ENCODE measurements at places on chromosomes 1 and 21. TPM values are rescaled to one million over a fixed set of nuclear protein-coding genes. Genes with fewer than 3 reads are reported as not detected.

The KDF1 gene
- total RNA-seq = not detected

The NCMAP gene
- not detected for total RNA-seq

The CD84 gene
- total RNA-seq = not detected

The CD53 gene
- total RNA-seq = not detected

The DYNLT4 gene
- total RNA-seq = 0.65 TPM

The KCNE2 gene
- total RNA-seq = not detected

The HTR6 gene
- total RNA-seq = not detected

The ASPM gene
- 43.7 TPM for total RNA-seq

The PI4KB gene
- 44.8 TPM for total RNA-seq

The ANKRD34A gene
- total RNA-seq = 0.76 TPM

The GCSAML gene
- total RNA-seq = not detected

The IFI44L gene
- total RNA-seq = 4.8 TPM

The GJA4 gene
- 0.11 TPM for total RNA-seq
